ENCODE measurements at places on chromosomes 5 and 9.
A peak's percentile ranks its signal among the peaks of the same experiment; 100 is the strongest.

DNA sequence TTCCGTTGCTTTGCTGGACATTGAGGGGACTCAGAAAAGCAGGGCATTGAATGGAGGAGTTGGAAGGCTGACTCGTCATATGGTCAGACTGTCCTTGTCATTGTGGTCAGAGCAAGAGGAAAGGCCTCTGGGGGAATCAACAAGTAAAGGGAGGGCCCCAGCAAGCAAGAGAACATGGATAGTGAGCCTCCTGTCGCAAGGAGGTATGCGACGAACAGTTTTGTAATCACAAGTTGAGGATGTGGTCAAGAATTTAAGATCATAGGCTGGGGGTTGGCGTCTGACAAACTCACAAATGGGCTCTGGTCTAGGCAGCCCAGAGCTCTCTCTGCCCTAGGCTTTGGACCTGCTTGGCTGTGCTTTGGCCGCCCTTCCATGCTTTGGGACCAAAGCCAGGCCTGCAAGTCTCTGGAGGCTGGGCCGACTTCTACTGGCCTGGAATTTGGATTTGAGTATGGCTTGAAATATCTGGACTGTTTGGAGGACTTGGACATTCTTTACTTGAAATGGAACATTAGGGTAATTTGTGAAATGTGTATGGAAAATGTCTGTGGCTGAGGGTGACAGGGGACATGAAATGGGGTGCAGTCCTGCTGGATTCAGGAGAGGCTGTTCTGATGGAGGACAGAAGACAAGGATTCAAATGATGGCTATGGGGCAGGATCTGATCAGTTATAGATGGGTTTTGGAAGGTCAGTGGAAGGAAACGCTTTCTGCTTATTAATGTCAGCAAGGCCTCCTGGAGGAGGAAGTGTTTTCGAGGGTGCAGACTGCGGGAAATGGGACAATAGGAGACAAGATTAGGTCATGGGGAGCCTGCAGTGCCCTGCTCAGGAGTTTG is 19.2 kb upstream of the NDST1 start:
- no peak for DNase-seq

DNA sequence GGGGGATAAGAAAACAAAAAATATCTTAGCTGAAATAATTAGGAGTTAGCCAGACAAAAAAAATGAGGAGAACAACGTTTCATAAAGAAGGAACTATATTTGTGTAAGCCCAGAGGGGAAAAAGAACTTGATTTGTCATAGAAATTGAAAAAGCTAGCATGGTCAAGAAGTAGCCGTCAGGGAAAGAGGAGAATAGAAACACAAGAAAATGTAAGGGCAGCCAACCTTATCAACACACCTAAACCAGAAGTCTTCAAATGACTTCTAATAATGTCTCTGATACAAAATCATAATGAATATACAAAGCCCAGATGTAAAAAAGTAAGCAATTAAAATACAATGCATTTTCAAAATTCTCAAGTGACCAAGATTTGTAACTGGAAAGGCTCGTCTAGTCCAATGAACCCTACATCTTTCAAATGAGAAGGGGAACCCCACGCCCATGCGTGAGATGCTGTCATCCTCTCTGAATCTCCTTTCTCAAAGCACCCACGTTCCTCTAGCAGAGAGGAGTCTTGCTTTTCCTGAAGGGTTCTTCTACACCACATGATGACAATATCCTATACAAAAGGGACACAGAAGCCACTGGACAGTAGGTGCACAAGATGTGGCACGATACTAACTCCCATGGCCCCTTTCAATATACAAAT is 103.7 kb downstream of the ARL15 start:
- no peak for DNase-seq

- DNase-seq = no peak
Observed at GRCh38 chr5:163498886-163499285, 6.5 kb upstream of the MAT2B start.

- no peak for DNase-seq
Observed at GRCh38 chr5:9058161-9058560, 487.7 kb downstream of the SEMA5A start.

GRCh38 chr5:142601432-142601831 is 84.5 kb downstream of the FGF1 start:
- no peak for DNase-seq

- DNase-seq = no peak
Observed at GRCh38 chr5:135243556-135244285, 155.3 kb downstream of the MACROH2A1 start.

DNA sequence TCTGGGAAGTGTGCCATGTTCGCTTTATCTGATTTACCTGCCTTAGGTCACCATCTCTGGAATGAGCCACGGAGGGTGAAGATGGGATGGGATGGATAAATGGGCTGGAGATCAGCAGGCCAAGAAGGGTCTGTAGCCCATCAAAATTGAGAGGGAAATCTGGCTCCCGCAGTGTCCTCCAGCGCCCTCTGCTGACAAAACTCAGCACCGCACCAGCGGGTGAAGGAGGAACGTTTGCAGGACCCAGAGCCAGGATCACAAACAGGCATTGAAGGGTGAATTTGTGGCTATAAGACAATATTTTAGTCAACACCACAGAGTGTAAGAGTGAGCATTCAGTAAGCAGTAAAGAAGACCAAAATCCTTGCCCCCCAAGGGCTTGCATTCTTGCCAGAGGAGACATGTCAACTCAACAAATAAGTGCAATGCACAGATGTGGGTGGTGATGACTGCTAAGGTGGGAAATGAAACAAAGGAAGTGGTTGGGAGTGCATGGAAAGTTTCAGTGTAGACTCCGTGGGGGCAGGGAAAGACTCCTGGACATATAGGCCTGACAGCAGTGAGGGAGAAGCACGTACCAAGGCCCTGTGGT is 124.4 kb downstream of the TENT4A start:
- DNase-seq = peak; percentile 5

GRCh38 chr5:1763548-1763911 is 36.1 kb downstream of the MRPL36 start:
- DNase-seq = peak; percentile 42

GRCh38 chr9:112087506-112087905 is 87.6 kb downstream of the SUSD1 start:
- no peak for DNase-seq

DNA sequence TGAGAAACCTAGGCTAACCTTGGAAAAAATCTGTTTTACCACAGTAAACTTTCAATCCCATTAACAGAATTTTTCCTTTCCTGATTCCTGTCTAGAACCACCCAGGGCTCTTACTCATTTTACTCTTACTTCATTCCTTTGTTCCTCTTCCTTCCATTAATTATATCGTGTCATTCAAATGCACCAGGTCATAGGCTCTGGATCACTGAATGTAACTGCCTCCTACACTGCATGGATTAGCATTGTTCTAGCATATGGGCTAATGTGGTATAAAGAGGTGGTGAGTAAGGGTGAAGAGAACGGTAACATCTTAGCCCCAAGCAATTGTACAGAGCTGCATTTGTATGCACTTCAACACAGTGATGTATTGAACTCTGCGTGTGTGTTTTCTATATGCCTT is 49.5 kb upstream of the SPINK5 start:
- DNase-seq = no peak

DNA sequence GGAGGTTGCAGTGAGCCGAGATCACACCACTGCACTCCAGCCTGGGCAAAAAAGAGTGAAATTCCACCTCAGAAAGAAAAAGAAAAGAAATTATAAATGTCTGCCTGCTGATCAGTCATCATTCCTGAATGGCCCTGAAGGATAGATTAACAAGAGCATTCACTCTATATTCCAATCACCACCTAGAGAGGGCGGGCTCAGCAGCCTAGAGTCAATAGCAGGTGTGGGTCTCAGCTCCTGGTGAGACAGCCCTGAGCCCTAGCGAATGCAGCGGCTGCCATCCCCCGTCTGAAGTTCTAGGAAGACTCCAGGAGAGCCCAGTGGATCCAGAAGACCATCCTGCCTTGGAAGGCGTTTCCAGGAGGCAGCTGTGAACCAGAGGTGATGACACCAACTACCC is 12.0 kb downstream of the FBP1 start:
- DNase-seq = no peak
